ENCODE measurements at places on chromosomes 11 and 22.

DNA sequence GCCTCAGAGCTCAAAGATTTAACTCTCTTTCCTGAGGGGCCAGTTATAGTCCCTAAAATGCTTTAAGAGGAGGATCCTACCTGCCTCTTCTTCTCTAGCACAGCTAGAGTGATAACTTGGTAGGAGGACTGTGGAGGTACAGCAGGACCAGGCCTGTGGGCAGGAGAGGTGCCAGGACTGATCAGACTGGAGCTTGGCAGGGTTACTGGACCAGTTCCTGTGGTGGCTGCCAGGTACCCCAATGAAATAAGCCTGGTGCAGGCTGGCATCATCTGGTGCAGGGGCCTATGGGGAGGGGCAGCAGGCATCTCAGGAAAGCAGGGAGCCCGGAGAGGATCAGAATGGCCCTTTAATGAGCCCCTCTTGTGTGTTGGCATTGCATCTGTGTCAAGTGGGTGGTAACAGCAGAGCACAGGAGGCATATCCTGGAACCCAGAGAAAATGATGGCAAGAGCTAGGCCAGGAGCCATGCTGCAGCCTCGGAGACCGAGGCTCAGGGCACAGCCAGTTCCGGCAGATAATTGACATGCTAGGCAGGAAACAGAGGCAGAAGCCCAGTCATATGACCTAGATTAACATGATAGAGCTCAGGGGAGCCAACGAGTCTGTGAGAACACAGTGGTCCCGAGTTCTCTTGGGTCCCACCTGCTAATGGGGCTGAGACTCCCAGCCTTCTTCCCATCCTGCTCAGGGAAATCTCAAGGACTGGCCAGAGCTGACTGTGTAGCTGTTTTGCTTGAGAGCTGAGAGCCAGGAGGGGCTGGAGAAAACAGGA is 187.5 kb upstream of the ZBED5 start:
- DNase-seq = no peak

- no peak for DNase-seq
Measured at GRCh38 chr11:17403980-17404759, 15.7 kb upstream of the KCNJ11 start.

DNA sequence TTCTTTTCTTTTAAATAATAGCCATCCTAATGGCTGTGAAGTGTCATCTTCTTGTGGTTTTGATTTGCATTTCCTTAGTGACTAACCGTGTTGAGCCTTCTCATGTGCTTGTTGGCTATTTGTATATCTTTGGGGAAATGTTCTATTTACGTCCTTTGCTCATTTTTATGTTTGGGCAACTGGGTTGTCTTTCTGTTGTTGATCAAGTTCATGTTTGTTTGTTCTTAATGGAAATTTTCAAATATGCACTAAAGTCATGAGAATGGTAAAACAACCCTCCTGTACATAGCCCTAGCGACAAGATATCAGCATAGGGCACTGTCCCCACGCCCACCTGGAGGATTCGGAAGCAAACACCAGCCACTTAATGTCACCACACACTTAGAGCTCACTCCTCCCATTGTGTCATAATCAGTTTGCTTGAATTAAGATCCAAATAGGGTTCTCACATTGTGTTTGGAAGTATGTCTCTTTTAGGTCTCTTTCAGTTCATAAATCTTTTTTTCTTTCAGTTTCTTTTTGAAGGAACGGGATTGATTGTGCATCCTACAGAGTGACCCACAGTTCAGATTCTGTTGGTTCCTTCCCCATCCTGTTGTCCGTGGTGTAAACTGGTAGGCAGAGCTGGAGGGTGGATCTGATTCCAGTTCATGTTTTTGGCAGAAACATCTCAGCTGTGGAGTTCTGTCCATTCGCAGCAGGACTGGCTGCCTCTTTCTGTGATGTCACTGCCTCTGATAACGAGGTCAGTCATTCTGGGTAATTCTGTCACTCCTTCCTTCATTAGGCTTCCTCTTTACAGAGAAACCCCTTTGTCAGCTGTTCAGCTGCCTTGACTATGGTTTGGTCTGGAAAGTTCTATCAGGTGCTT is 26.4 kb upstream of the ADORA2A start:
- DNase-seq = no peak

DNA sequence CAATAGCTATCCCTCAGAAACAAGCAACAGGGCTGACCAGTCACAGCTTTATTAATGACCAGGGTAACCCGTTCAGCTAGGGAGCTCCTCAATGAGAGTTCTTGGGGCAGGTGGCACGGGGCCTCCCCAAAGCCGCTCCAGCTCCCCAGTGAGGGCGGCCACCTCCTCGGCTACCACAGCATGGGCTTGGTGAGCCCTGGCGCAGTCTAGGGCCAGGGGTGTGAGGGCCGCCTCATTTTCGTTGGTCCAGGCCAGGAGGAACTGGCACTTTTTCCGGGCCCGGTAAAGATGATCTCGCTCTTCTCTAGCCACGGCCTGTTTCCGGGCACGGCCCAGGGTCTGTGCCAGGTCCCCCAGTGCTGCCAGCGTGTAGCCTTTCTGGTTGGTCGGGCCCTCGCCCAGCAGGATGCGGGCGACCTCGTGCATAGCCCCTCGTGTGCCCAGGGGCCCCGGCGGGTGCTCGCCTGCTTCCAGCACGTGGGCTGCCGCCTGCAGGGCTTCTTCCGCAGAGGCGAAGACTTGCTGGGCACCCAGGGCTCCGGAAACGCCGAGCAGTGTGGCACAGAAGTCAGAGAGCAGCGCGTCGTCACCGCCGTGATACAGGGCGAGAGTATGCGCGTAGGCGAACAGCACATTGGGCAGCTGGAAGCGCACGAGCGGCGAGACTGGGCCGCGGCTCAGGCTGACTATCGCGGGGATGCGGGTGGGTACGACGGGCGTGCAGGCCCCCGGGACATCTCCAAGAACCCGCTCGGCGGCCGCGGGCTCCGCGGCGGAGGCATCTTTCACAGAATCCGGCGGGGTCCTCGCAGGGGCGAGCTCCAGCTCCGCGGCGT is 913 bp downstream of the ZNHIT2 start:
- no peak for DNase-seq

- no peak for DNase-seq
Measured at GRCh38 chr11:3004481-3004880, 12.4 kb upstream of the NAP1L4 start.

- DNase-seq = no peak
Measured at GRCh38 chr11:112221274-112221835, 4.9 kb upstream of the PTS start.

Measured in NCI-H526 treated with DMSO at 0.1 percent for 48 hours (cell line).